Upper lobe of left lung (tissue), 6 donors: ENCODE measurements at places on chromosomes 13 and 19. TPM values are rescaled to one million over a fixed set of nuclear protein-coding genes. Genes with fewer than 3 reads are reported as not detected.

The HAUS8 gene
- total RNA-seq, result 11.6 TPM

The POLR2I gene
- 50.6 TPM for total RNA-seq

The RFPL4A gene
- total RNA-seq, result not detected

DNA sequence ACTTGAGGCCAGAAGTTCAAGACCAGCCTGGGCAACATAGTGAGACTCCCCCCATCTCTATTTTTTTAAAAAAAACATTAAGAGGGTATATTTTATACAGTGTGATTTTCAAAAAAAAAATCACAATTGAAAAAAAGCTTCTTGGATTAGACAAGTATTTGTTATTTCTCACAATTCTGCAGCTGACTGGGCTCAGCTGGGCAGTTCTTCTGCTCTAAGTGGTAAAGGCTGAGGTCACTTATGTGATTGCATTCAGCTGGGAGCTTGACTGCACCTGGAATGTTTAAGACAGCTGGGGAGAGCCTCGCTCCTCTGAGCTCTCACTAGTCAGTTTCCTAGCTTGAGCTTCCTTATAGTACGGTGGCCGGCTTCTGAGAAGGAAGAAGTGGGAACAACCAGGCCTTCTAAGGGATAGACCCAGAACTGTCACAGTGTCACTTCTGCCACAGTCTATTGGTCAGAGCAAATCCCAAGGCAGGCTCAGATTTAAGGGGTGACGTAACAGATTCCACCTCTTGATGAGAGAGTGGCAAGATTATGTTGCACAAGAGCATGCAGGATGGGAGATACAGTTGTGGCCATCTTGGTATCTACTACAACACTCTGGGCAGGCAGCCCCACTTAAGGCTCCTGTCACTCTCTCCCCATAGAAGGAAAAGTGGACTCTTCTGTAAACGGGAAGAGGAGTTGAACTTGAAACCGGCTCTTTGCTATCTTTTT lies 19.7 kb upstream of the IRGC start:
- no peak overlapping the region for H3K4me3 ChIP-seq
- H3K36me3 ChIP-seq, result no peaks in the 10 kb centered on the region
- peaks cover 24% of the 10 kb centered on the region for H3K4me1 ChIP-seq
- no peak overlapping the region for H3K27ac ChIP-seq
- no peaks in the 10 kb centered on the region for H3K27me3 ChIP-seq

GRCh38 chr19:11446652-11447301 lies 11.3 kb downstream of the PRKCSH start:
- no peak overlapping the region for H3K4me3 ChIP-seq
- peak overlapping the region; percentile 4 for H3K27ac ChIP-seq
- H3K36me3 ChIP-seq, result peaks cover 79% of the 10 kb centered on the region
- no peaks in the 10 kb centered on the region for H3K4me1 ChIP-seq
- H3K27me3 ChIP-seq, result no peaks in the 10 kb centered on the region

GRCh38 chr13:85076343-85076742 lies 722.9 kb downstream of the SLITRK6 start:
- no peaks in the 10 kb centered on the region for H3K36me3 ChIP-seq
- H3K27me3 ChIP-seq, result no peaks in the 10 kb centered on the region
- H3K27ac ChIP-seq, result no peak overlapping the region
- no peak overlapping the region for H3K4me3 ChIP-seq
- H3K4me1 ChIP-seq, result no peaks in the 10 kb centered on the region

GRCh38 chr13:112761701-112762689 lies 72.2 kb downstream of the ATP11A start:
- no peak for DNase-seq
- H3K27ac ChIP-seq, result peak overlapping the region; percentile 65
- no peaks in the 10 kb centered on the region for H3K36me3 ChIP-seq
- no peaks in the 10 kb centered on the region for H3K27me3 ChIP-seq
- H3K4me1 ChIP-seq, result peaks cover 24% of the 10 kb centered on the region

DNA sequence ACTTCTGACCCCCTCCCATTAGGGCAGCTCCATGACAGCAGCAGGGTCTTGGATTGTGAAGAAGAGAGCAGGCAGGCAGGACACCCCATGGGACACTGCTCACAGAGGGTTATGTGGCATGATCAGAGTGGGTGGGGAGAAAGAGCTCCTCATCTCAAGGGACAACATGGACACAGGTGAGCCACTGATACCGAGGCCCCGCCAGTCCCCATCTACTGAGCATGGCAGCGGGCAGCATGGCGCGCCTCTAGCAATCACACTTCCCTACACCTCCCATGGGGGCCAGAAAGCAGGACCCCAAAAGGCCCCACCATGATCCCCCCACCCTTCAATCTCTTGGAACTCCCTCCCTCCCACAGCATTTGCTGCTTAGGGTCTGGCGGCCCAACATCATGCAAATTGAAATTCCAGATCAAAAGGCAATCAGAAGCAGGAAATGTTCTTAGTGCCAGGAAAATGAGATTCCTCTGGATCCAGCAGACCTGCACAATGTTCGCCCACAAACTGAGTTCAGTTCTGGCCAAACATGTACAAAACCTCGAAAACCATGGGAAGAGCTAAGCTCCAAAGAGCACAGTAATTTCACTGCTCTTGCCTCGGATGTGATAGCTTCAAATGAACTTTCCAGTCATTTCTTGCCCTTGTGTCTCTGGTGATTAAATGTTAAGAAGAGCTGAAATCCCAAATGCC lies 14.8 kb downstream of the DOCK9 start:
- no peaks in the 10 kb centered on the region for H3K36me3 ChIP-seq
- H3K4me3 ChIP-seq, result no peak overlapping the region
- no peaks in the 10 kb centered on the region for H3K27me3 ChIP-seq
- no peak for DNase-seq
- H3K27ac ChIP-seq, result peak overlapping the region; percentile 9

GRCh38 chr13:73325723-73326558 lies 267.1 kb downstream of the KLF5 start:
- no peaks in the 10 kb centered on the region for H3K27me3 ChIP-seq
- H3K36me3 ChIP-seq, result no peaks in the 10 kb centered on the region
- DNase-seq, result no peak
- no peak overlapping the region for H3K4me3 ChIP-seq
- no peaks in the 10 kb centered on the region for H3K4me1 ChIP-seq
- no peak overlapping the region for H3K27ac ChIP-seq

DNA sequence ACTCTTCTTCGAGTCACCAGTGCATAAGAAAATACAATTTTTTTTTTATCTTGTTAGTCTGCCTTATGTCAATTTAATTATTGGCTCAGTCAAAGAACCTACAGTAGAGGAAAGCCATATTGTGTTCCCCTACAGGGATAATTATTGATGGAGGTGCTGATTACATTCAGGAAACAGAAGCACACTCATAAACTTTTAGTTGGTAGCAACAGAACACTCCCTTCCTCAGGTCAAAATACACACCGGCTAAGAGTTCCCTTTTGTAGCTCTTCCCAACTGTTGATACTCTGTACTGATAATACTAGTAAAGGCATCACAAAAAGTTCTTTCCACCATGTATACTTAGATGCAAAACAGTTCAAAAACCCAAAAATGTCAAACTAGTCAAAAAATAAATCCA lies 18.4 kb downstream of the FOXO1 start:
- H3K4me3 ChIP-seq, result no peak overlapping the region
- no peak for DNase-seq
- H3K27ac ChIP-seq, result no peak overlapping the region
- no peaks in the 10 kb centered on the region for H3K27me3 ChIP-seq
- H3K4me1 ChIP-seq, result peaks cover 35% of the 10 kb centered on the region
